Subcutaneous adipose tissue (tissue), 4 donors: ENCODE measurements at places on chromosomes 5 and 9. TPM values are rescaled to one million over a fixed set of nuclear protein-coding genes. Genes with fewer than 3 reads are reported as not detected.

The GFI1B gene
- not detected for total RNA-seq

The PLPPR1 gene
- total RNA-seq = not detected

The TAF1L gene
- total RNA-seq = 0.17 TPM

The ZFP2 gene
- 1.8 TPM for total RNA-seq

The LIX1 gene
- not detected for total RNA-seq

The GPR150 gene
- total RNA-seq = 0.88 TPM

The CCDC69 gene
- 283 TPM for total RNA-seq

The CNTNAP3 gene
- total RNA-seq = 4.6 TPM

The PCDHB11 gene
- total RNA-seq = 1.5 TPM

The ARID3C gene
- total RNA-seq = not detected

The IRF1 gene
- total RNA-seq = 66.7 TPM

The SV2C gene
- total RNA-seq = under 0.01 TPM

The GNPDA1 gene
- total RNA-seq = 16.0 TPM

The RNF208 gene
- total RNA-seq = 2.4 TPM

The UGT3A2 gene
- total RNA-seq = not detected

The LECT2 gene
- not detected for total RNA-seq

The SLC22A5 gene
- total RNA-seq = 6.8 TPM

The IFNA21 gene
- total RNA-seq = not detected

The CNTNAP3B gene
- total RNA-seq = 67.8 TPM

The RANBP3L gene
- 5.5 TPM for total RNA-seq

The NEURL1B gene
- 14.1 TPM for total RNA-seq

The NUTM2F gene
- not detected for total RNA-seq

The SOX30 gene
- not detected for total RNA-seq

The TEX48 gene
- total RNA-seq = not detected

The FOXD1 gene
- total RNA-seq = not detected

The NME5 gene
- 0.34 TPM for total RNA-seq

The P4HA2 gene
- 14.8 TPM for total RNA-seq

The TMEM252 gene
- total RNA-seq = not detected

The TAS2R1 gene
- total RNA-seq = not detected

The PCDHGB1 gene
- 0.75 TPM for total RNA-seq

The ANKRD18B gene
- not detected for total RNA-seq

The PHYHD1 gene
- total RNA-seq = 23.0 TPM

The PCDHB9 gene
- total RNA-seq = 2.3 TPM

The FLT4 gene
- total RNA-seq = 47.5 TPM

The TBC1D2 gene
- total RNA-seq = 33.5 TPM

The PCDHGA4 gene
- 4.0 TPM for total RNA-seq

The SLC6A7 gene
- not detected for total RNA-seq

The INSL6 gene
- total RNA-seq = not detected

The PRLR gene
- total RNA-seq = 4.0 TPM

The ZFR gene
- 142 TPM for total RNA-seq

The PPP3R2 gene
- total RNA-seq = not detected

The MAST4 gene
- 60.0 TPM for total RNA-seq

The FOXD4L5 gene
- total RNA-seq = not detected

The MEIKIN gene
- total RNA-seq = not detected

The MUSK gene
- total RNA-seq = not detected

The TARS1 gene
- 62.5 TPM for total RNA-seq

The ACOT12 gene
- not detected for total RNA-seq

The PCDHA1 gene
- total RNA-seq = not detected

The SEMA5A gene
- total RNA-seq = 2.6 TPM

The GCNT4 gene
- 1.5 TPM for total RNA-seq

The PKD2L2 gene
- not detected for total RNA-seq

The PRRC2B gene
- total RNA-seq = 138 TPM

The RFX3 gene
- 15.3 TPM for total RNA-seq

The SPINK13 gene
- total RNA-seq = not detected

The GHR gene
- 281 TPM for total RNA-seq
